GM10248 (cell line): ENCODE measurements at places on chromosomes 5 and 9.
A peak's percentile ranks its signal among the peaks of the same experiment; 100 is the strongest.

GRCh38 chr5:24391816-24392215, 253.0 kb downstream of the CDH10 start:
- no peak for DNase-seq

- DNase-seq: no peak
These were observed 182.9 kb upstream of the NUDT12 start for GRCh38 chr5:103745353-103746065.

GRCh38 chr9:27688954-27689353, 115.7 kb upstream of the C9orf72 start:
- no peak for DNase-seq

- DNase-seq: peak; percentile 65
These were observed 18.6 kb upstream of the TJP2 start for GRCh38 chr9:69155341-69156030.

- no peak for DNase-seq
These were observed 6.9 kb upstream of the IGFBPL1 start for GRCh38 chr9:38431116-38431515.

DNA sequence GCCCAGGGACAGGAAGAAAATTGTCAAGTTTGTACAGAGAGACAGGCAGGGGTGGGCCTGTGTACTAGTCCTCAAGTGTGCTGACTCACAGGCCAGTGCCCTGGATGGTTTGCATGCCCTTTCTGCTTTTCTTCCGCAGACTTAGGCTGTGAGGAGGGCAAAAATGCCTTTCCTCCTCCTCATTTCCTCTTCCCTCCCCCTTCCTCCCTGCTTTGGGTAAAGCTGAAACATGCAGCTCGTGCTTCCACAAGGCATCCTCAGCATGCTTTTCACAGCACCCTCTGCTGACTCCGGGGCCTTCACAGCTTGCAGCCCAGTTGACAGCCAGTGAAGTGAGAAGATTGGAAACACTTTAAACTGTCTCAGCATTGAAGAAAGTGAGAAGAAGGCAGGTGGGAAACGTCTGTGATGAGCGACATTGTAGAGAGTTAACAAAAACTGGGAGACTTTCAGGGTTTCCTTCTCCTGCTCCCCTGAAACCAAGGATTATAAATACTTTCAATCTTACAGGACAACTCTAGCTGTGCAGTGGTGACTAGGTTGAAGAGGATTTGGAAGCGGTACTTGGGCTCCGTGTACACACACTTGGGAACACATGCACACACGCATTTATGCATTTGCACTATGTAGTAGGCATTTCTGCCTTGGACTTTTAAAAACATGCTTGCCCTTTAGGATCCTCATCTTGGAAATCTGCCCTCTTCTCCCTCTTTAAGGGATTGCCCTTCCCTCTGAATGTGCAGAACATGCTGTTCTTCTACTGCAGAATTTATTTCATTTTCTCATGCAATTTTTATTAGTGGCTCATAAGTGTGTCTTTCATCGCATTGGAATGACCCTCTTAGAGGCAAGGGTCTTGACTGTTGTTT, 138.8 kb downstream of the GRIA1 start:
- no peak for DNase-seq

GRCh38 chr5:160950311-160950710, 98.3 kb upstream of the ATP10B start:
- DNase-seq: no peak

- DNase-seq: peak; percentile 55
These were observed 10.7 kb downstream of the GSN start for GRCh38 chr9:121278477-121279261.

GRCh38 chr5:1831257-1831656, 30.1 kb downstream of the NDUFS6 start:
- DNase-seq: no peak

DNA sequence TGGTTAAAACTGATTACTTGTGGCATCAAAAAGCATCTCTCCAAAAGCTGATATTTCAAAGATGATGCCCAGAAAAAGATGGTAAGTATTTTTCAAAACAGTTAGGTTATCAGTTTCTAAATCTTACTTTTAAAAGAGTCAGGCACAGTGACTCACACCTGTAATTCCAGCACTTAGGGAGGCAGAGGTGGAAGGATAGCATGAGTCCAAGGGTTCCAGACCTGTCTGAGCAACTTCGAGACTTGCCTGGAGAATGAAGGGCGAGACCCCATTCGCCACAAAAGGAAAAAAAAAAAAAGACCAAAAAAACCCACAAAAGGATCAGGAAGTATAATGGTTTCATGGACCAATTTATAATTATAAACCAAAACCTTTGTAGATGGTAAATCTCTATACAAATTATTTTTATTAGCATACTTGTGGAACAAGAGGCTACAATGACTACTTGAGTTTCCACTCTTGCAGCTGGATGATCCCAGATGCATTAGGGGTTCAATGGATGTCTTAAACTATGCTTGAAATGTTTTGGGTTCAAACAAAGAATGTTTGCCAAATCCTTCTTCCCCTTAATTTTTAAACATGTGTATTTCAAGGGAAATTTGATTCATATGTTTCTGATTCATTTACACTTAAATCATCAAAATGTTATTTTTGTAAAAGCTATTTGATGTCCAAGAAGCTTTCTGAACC, 96.1 kb downstream of the ADAMTSL1 start:
- DNase-seq: no peak

DNA sequence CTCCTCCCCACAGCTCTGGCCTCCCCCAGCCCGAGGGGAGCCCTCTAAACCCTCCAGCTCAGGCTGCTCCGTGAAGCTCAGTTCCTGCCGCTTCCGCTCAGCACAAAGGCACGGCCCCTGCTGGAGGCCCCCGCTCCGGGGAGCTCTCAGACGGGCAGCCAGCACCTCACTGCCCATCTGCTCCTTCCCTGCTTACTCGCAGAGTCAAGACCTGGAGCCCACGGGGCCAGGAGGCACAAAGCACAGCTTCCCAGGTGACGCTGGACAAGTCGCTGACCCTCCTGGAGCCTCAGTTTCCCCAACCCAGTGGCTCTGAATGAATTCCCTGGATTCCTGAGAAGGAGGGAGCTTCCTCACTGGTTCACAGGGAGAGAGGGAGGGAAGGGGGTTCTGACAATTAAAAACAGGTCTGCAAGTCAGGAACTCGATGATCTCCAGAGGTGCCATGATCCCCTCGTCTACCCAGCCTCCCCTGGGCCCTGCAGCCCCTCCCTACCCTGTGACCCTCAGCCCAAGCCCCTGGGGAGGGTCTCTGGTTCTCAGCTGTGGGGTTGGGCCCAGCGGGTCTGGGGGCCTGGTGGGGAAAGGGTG, 36.2 kb downstream of the VAV2 start:
- DNase-seq: peak; percentile 76

GRCh38 chr5:159339460-159339859, 9.2 kb upstream of the IL12B start:
- DNase-seq: no peak

GRCh38 chr9:16828340-16829281, 41.9 kb downstream of the BNC2 start:
- DNase-seq: no peak

DNA sequence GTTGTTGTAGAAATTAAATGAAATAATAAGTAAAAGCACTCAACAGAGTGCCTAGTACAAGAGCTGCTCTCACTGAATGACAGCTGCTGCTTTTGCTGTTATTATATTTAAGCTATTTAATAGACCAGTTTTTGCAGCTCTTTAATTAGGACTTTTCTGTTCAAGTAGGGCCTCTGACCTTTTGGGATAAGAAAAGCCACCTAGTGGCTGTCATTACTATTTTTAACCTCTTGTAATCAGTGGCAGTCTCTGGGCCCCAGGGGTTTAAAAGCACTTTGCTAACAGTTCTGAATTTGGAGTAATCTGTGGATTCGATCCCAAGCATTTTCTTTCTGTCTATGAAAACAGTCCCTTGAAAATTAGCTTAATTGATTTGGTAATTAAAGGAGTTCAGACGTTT, 121.1 kb downstream of the NUDT12 start:
- no peak for DNase-seq

DNA sequence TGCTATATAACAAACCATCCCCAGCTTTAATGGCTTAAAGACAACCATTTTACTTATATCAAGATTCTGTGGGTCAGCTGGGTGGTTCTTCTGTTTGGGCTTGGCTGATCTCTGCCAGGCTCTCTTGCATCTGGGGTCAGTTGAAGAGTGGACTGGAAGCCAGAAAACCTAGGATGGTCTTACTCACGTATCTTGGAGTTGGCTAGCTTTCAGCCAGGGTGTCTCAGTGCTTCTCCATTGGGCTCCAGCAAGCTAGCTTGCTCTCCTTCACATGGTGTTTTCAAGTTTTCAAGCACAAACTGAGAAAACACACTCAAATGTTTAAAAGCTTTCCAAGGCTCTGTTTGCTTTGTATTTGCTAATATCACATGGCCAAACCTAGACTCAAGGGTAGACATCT, 146.8 kb downstream of the PIK3R1 start:
- DNase-seq: no peak

DNA sequence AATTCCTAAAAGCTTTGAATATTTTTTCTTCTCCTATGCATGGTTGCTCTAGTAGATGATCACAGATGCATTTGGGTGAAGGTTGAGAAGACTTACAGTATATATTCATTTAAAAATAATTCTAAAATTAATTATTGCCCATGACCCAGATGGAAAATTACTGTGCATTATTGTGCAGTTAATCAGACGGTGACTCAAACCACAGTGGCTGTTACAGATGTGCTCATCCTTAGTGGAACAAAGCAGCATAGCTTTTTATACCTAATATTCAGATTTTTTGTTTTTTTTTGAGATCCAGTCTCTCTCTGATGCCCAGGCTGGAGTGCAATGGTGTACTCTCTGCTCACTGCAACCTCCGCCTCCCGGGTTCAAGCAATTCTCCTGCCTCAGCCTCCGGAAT, 10.7 kb downstream of the OR2V1 start:
- DNase-seq: no peak

DNA sequence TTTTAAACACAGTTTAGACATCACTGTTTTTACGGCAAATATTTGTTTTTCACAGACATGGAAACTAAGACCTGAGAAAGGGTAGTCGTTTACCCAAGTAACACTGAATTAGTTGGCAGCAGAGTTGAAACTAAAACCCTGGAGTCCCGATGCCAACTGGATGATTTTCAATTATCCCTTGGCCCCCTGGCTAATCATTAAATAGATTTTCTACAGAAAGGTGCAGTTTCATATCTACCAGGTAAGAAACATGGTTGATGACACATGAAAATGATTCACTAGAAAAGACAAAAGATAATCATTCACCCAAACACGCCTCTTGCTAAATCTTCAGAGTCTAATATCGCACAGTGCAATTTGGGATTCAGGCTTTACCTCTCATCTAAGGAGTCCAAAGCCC, 136.9 kb downstream of the SEMA5A start:
- DNase-seq: no peak

GRCh38 chr5:2936413-2936812, 184.9 kb upstream of the IRX2 start:
- no peak for DNase-seq

- DNase-seq: no peak
These were observed 451.6 kb upstream of the CD180 start for GRCh38 chr5:67648201-67648671.

- DNase-seq: no peak
These were observed 180.4 kb upstream of the ACTBL2 start for GRCh38 chr5:57662991-57663390.

GRCh38 chr5:96829297-96829696, 21.6 kb upstream of the ERAP1 start:
- DNase-seq: no peak

- DNase-seq: no peak
These were observed 10.5 kb upstream of the IPPK start for GRCh38 chr9:92680166-92681119.

DNA sequence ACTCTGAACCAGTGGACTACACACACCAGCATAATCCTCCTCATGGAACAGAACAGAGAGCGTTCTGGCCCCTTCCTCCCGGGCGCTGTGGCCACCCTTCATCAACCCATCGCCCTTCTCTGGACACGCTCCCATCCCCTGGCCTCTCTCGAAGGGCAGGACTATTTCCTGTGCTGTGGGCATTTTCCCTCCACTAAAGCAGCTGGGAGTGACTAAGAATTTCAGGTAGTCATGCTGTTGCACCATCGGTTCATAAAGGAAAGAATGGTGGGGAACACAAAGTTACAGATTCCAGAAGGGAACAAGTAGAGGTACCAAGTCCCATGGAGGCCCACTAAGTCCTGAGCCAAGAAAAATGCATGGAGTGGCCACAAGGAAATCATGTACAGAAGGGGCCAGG, 68.6 kb downstream of the EPB41L4B start:
- DNase-seq: no peak

DNA sequence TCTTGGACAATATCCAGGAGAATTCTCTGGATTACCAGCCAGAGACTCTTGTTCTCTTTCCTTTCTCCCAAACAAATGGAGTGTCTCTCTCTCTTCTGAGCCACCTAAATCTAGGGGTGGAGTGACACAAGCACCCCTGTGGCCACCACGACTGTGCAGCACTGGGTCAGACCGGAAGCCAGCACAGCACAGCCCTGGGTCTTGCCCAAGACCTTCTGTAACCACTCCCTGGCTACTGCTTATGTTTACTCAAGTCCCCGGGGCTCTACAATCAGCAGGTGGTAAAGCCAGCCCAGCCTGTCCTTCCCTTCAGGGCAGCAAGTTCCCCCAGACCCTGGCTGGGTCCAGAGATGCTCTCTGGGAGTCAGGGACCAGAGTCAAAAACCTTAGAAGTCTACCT, 110.0 kb upstream of the TUT7 start:
- no peak for DNase-seq

GRCh38 chr5:88558366-88558765, 289.7 kb upstream of the TMEM161B start:
- DNase-seq: no peak

- DNase-seq: peak; percentile 43
These were observed 5.6 kb upstream of the SEC24A start for GRCh38 chr5:134642931-134643530.

DNA sequence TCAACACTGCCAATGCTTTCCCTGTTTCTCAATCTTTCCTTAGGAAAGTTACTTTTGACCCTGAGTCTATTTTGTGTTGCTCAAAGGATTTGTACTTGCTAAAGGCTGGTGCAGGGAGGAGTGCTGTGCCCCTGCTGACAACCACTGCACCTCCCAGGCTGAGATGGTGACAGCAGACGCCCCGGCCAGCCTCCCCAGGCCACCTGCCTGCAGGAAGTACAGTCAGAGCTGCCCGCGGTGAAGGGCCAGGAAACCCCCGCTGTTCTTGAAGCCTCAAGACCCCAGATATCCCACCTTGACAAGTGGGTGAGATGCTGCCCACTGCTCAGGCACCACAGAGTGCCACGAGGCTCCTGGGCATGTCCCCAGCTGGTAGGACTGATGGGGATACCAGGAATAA, 44.2 kb upstream of the CKMT2 start:
- no peak for DNase-seq

- no peak for DNase-seq
These were observed 79.8 kb downstream of the RGS7BP start for GRCh38 chr5:64585646-64586045.

- DNase-seq: no peak
These were observed 63.3 kb upstream of the NFIL3 start for GRCh38 chr9:91486699-91487497.

DNA sequence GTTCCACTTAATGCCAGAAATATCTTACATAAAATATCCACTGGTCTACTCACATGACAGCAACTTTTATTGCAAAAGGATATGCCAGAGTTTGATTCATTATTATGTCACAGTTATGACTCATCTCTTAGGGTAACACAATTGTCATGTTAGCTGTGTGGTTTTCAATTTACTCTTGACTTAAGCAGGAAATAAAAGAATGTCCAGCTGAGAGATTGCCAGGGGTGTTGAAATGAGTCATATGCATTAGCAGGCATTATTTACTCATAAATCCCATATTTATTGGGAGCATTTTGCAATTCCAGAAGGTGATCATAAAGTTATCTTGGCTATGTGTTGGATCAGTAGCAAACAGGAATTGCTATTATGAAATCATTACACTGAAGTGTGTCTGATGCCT, 1164.6 kb upstream of the CDH18 start:
- DNase-seq: no peak

- DNase-seq: peak; percentile 47
These were observed 30.8 kb upstream of the REEP2 start for GRCh38 chr5:138408023-138408422.
